Stimulated activated CD4-positive, alpha-beta T cell treated with anti-CD3 and anti-CD28 coated beads, Interleukin-15, amount 100 ng/mL, for 24 hours (primary cell): ENCODE measurements at places on chromosomes 16 and 17.

DNA sequence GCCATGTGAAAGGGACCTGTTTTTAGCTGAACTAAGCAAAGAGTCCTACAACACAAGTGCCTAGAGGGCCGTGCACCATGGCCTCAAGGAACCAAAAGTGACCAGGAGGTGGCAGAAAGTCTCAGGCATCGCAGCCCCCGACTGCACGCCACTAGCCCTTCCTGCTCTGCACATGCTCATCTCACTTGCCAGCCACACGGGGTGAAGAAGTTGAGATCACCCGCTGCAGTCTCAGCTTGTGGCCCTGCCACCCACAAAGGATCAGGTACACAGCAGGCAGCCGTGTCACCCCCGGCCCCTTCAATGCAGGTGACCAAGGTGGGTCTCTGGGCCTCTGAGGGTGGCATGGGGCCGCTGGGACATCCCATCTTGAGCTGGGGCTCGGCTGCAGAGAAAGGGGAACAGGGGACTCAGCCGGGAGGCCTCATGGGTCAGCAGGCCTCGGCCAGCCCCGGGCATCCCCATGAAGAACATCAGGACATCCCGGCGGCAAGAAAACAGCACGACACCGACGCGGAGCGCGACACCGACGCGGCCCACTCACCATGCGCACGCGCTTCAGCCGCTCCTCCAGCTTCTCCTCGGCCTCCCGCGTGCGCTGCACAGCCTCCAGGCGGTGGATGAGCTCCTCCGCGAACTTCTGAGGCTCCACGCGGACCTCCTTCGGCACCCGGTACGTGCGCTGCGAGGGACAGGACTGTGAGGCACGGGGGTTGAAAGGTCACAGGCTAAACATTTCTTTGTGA is 21.0 kb downstream of the PDIA2 start:
- DNase-seq: no peak

DNA sequence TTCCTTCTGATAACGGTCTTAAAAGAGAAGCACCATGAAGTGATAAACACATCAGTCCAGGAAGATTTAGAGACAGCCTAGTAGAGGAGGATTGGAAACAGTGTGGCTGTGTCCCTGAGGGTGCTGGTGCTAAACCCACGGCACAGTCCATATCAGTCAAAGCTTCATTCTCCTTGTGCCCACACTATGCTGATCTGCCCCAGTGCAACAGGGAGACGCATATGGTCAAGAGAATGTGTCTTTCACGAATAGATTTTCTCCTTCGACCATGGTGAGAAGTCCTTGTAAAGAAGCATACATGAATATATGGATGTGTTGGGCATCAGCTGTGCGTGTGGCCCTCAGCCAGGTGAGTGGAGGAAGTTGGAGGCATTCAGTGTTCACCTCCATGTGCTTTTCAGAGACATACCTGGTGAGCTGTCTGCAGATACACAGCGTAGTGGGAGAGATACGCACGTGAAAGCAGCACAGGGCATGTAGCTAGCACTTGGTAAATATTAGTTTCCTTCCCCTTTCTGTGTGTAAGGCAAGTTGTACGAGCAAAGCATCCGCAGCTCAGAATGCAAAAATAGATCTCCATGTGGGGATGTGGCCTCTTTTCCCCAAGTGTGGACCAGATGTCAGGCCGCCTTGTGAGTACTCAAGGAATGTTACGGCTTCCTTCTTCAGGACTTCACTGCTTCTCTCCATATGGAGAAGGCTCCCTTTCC is 29.4 kb downstream of the HLF start:
- DNase-seq: no peak

DNA sequence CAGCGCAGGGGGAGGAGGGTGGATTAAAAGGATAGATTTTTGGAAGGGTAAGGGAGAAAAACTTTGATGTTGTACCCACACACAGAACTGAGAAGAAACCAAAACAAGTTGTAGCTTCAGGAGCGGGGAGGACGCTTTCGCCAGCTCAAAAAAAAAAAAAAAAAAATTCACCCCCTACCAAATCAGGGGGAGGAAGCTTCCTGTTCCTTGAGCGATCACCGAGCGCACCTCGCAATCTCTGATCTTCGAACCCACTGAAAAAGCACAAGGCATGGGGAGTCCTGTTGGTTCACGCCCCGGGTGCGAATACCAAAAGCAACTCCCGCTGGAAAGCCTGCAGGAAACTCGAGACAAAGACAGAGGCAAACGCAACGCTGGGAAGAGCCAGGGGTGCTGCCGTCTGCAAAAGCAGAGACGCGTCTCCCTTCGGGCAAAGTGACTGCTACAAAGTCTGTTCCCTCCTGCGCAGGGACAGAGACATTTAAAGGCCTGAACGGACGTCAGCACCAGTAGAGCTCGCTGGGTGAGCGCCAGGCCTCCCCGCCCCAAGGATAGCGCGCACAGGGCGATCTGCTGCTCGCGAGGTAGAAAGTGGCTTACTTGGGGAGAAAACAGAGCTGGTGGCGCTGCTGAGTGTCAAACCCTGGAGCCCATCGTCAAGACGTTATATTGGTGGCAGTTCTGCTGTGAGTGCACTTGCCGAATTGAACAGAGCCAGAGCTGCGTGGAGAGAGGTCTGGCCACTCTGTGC is 190.4 kb downstream of the USP22 start:
- peak; percentile 29 for DNase-seq

- no peak for DNase-seq
Measured at GRCh38 chr17:6544011-6544370, 12.4 kb downstream of the PITPNM3 start.

DNA sequence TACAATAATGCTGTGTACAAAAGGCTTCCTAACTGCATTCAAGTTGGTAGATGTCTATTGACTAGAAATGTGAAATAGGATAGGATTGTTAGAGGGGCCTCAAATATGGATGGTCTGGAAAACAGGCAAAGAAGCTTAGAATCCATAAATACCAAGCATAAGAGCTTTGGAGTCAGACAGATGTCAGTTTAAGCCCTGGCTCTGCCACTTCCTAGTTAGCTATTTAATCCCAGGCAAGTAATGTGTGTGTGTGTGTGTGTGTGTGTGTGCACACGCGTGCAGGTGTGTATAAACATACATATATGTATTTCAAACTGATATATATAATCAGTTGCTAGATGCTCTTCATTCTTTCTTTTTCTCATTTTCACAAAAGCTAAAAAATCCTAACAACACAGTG is 66.7 kb downstream of the MMD start:
- DNase-seq: no peak
